ENCODE measurements at places on chromosomes 13 and 19.
A peak's percentile ranks its signal among the peaks of the same experiment; 100 is the strongest.

DNA sequence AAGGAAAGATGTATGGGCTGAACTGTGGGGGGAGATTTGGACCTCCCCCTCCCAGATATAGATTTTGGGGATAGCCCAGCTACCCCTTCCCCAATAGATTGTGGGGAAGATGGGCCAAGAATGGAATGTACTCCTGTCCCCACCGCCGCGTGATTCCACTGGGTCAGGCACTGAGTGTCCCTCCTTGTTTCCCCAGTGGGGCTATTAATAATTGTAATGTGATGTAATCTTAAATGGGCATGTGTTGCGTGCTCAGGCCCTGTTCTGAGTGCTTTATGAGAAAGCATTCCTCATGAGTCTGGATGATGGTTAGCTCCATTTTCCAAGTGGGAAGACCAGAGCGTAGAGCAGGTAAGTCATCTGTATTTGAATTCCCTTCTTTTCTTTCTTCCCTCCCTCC is 1.4 kb downstream of the PSMD8 start:
- no peak for DNase-seq

GRCh38 chr13:42559057-42559456 is 14.9 kb upstream of the TNFSF11 start:
- no peak for DNase-seq

- DNase-seq: peak; percentile 93
Measured at GRCh38 chr19:55605637-55606470, at the start of gene ZNF865. Gene ZNF865, plus strand, starts transcription at chr19:55605647. Its CDS starts 7,972 bp downstream, at chr19:55613619.

GRCh38 chr13:32779119-32779518 is 192.9 kb downstream of the PDS5B start:
- no peak for DNase-seq

DNA sequence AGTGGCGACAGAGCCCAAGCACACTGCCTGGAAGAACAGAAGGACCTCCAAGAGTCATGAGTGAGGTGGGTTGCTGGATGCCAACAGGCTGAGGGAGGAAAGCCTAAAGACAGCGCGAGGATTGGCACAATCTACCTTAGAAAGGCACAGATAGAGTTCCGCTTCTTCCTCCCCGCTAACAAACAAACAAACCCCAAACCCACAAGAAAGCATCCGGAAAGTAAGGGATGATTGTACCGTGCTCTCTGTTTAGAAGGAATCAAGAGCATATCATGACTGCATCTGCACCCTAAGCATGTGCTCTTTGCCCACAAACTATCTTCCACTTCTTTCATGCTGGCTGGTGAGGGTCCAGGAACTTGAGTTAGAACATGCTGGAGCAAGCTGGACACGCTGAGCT is 233.0 kb upstream of the KLF12 start:
- DNase-seq: no peak
